ENCODE measurements at places on chromosomes 2 and 18.

DNA sequence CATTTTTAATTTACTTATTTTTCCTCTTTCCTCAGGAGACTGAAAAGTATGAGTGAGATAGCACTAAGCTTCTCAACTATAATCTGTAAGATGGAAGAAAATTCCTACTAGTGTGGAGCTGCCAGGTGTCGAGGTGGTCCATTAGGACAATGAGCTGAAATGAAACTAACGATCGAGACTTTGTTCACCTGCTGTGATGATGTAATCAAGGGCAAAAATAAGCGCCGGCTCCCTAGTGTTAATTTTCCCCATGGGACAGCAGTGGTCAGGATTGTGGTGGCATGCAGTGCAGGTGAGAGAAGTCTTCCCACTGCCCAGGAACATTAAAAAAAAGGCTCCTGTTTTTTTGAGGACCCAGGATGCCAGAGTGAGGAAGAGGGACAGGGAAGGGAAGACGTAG, 859.1 kb upstream of the GCFC2 start:
- no peak for DNase-seq

DNA sequence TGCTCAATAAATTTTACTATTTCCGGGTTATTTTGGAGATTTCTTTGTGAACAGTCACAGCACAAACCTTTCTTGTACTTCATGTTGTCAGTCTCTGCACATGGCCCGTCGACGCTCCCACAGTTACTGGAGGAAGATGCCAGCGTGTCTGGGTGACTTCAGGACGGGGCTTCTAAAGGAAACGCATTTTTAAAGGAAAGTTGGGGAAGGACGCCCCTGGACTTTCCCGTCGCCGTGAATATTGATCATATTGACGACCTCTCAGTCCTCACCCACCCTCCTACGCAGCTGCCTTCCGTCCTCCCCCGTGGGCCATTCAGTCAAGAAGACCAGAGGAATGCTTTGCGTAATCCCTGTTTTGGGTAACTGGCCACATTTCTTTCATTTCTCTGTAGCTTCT, 71.1 kb upstream of the SNTG2 start:
- no peak for DNase-seq

DNA sequence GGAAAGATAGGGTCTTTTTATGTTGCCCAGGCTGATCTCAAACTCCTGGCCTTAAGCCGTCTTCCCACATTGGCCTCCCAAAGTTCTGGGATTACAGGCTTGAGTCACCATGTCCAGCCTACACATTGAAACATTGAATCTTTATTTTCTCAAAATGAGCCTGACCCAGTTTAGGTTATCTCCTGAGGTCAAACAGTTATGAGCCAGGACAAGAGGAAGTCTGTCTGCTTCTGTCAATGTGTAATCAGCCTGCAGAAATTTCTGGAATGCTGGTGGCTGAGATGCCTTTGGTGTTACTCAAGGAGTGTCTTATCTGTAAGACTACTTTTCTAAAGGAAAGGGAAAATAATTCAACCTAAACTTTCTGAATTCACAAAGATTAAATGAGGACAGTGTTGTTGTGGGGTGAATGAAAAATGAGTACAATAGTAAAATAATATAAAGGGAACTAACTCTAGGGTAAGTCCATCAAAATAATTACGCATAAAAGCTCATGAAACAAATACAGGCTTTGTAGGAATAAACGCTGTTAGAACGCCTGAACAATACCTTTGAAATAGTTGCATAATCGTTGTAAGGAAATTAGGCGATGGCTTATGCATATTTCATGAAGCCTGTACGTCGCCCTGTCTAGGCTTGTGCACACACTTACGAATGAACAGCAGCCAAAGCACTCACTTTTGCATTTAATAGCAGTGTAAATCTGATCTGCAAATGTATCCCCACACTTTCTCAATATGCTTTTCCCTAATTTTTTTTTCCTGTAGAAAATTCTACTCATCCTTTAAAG, 260.8 kb downstream of the RDH14 start:
- no peak for DNase-seq

DNA sequence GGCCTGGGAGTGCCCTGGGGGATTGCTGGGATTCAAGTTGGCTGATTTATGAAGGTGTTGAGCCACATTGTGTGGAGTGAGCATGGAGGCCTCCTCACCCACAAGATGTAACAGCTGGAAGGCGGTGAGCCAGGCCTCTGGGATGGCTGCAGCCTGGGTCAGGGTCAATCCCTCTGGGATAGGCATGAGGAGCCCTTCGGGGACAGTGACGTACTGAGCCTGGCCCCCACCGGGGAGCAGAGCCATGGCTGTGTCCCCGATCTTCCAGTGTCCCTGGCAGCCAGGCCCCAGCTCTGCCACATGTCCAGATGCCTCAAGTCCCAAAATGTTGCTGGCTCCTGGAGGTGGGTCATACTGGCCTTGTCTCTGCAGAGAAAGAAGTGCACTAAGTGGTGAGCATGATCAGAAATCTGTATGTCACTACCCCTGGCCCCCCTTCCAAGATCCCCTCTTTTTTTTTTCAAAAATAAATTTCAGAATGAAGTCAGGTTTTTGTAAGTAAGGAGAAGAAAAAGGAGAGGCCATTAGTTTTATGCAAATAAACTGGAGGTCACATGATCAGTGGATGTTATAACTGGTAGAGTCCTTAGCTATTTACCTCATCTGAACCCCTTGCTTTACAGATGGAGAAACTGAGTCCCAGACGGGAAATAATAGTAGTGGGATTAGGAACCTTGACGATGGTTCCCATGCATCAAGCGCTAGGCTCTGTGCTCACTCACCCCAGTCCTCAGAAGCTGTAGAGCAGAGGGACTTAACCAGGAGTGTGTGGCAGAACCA, 1.7 kb downstream of the TP53I3 start:
- DNase-seq: no peak

DNA sequence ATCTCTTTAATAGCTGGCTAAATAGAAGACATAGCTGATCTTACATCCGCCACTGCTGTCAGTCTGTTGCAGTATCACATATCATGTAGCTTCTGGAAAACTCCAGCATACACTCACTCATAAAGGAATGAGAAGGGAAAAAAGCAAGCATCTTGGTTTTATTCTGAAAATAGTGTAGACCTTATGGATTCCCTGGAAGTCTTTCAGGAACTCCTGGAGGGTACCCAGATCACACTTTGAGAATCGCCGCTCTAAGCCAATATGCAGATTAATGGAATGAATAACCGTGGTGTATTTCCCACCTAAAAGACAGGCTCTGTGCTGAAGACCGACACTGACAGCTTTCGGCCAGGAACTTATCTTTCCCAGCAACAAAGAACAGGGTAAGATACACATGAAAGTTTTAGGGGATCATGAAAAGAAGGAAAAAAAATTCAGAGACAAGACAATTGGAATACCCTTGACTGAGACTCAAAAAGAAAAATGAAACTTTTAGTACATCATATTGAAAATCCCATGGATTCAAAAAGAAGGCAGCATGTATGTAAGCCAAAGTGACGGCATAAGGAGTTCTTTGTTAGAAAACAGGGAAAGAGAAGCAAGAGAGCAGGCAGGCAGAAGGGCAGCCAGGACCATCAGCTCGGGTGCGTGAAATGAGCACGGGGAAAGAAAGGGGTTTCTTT, 56.4 kb upstream of the SEC11C start:
- DNase-seq: no peak

- no peak for DNase-seq
Observed at GRCh38 chr2:44273596-44273995, 1.7 kb upstream of the SLC3A1 start.

GRCh38 chr2:3185910-3186309, 191.7 kb downstream of the EIPR1 start:
- no peak for DNase-seq

DNA sequence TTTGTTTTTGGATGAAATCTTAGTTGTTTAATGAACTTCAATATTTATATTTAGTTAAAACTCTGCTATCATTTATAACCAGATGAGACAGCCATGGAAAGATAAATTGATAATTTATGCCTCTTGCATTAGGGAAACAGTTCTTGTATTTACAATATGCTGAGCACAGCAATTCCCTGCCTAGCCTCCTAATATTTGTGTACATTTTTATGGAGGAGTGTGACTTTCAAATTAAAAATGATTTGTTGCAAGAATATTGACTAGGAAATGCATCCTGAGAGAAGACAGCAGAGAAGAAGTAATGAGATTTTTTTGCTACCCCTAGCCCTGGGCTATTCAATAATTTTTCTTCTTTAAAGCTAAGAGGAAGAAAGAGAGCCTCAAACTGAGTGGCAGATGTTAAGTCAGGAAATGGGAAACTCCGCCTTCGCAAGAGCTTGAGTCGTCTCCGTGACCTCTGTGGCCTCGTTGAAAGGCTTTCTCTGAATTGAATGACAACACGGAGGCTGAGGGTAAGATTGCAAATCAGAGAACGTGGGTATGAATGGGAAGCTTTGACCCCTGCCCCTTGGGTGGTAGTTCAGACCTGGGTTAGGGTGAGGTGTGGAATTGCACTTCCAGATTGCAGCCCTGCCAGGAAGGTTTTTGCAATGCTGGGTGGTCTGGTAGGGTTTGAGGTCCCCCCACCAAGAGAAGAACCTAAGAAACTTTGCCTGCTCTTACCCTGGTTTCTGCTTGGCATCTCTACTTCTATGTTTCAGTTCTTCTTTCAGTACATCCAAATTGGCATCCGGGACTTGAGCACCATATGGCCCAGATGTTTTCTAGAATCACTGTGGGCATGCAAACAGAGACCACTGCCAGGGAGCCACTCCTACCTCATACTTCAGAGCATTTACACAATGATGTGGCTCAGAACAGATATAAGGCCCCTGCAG, 210.3 kb upstream of the RBMS1 start:
- peak; percentile 0 for DNase-seq

GRCh38 chr2:96768083-96768561, 7.4 kb downstream of the CNNM4 start:
- DNase-seq: no peak

Data from stimulated activated CD8-positive, alpha-beta memory T cell treated with anti-CD3 and anti-CD28 coated beads, Interleukin-4, amount 100 ng/mL, for 1 hour (primary cell).